ENCODE measurements at places on chromosomes 4 and X.

DNA sequence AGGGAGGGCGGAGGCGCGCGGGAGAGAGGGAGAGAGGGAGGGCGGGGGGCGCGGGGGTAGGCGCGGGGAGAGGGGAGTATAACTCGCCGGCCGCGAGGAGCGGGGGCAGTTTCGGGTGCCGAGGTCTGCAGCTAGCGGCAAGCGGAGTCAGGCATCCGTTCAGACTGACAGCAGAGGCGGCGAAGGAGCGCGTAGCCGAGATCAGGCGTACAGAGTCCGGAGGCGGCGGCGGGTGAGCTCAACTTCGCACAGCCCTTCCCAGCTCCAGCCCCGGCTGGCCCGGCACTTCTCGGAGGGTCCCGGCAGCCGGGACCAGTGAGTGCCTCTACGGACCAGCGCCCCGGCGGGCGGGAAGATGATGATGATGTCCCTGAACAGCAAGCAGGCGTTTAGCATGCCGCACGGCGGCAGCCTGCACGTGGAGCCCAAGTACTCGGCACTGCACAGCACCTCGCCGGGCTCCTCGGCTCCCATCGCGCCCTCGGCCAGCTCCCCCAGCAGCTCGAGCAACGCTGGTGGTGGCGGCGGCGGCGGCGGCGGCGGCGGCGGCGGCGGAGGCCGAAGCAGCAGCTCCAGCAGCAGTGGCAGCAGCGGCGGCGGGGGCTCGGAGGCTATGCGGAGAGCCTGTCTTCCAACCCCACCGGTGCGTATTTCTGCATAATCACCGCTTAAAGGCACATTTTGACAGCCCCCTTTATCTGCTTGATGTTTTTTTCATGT lies at the start of gene POU4F2:
TSS of gene POU4F2 (plus strand) at position 108 of the 720 bp plus-strand sequence. CDS start at position 356, 248 bp downstream.
- no peak for DNase-seq

GRCh38 chr4:38829237-38829636 lies 24.6 kb upstream of the TLR1 start:
- DNase-seq: no peak

DNA sequence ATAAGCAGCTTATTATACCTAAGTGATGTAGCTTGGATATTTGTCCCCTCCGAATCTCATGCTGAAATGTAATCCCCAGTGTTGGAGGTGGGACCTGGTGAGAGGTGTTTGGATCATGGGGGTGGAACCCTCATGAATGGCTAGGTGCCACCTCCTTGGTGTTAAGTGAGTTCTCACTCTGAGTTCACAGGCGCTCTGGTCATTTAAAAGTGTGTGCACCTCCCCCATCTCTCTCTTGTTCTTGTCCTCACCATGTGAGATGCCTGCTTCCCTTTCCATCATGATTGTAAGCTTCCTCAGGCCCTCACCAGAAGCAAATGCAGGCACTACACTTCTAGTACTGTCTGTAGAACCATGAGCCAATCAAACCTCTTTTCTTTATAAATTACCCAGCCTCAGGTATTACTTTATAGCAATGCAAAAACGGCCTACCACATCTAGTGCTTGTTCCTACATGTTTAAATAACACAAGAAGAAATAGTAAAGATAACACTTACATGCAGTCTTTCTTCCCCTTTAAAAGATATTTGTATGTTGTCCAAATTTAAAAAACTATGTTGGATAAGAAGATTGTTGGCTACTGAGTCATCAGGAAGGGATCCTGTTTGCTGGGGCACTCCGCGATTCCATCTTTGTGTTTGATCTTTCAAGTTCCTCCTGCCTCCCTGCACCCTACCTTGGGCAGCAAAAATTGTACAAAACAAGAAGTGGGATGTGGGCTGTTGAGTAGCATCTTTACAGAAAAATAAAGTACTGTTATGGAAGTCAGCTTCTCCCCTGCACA lies 29.7 kb downstream of the PPP1R2C start:
- DNase-seq: no peak

DNA sequence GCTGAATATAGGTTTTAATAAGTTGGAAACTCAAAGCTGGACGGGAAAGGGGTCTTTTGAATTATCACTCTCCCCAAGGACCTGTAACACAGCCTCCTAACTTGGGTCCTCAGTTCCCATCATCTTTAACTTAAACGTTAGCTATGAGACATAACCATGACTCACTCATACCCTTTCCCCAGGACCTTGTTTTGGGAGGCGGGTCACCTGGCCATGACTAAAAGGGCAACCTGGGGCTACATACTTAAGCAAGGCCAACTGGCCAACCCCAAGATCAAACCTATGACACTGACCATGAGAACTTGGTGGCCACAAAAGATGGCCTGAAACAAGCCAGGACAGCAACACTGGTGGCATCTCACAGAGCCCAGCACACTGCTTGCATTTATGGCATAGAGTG lies 89.0 kb downstream of the SH3KBP1 start:
- DNase-seq: no peak

- no peak for DNase-seq
Measured at GRCh38 chrX:39750256-39750790, 347.4 kb downstream of the BCOR start.

Data from stimulated activated CD8-positive, alpha-beta memory T cell treated with anti-CD3 and anti-CD28 coated beads, Interleukin-4, amount 100 ng/mL, for 4 hours (primary cell).